ENCODE measurements at places on chromosomes 7 and 10.
A peak's percentile ranks its signal among the peaks of the same experiment; 100 is the strongest.

DNA sequence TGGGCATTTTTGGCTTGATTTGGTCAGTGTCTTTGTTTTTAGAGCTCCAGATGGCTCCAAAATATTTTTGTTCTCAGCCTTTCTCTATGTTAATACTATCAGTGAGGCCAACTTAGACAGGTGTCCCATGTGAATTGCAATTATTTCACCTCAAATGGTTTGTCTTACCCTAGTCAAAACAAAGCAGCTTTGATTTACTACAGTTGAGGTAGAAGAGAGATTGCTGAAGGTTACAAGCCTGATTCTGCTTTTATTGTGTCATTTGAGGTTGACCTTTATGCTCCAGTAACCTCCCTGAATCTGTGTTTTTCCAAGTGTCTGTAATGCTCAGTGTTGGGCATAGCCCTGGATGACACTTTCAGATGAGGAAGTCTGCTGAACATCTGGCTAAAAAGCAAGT is 882.9 kb downstream of the NRG3 start:
- DNase-seq = no peak

DNA sequence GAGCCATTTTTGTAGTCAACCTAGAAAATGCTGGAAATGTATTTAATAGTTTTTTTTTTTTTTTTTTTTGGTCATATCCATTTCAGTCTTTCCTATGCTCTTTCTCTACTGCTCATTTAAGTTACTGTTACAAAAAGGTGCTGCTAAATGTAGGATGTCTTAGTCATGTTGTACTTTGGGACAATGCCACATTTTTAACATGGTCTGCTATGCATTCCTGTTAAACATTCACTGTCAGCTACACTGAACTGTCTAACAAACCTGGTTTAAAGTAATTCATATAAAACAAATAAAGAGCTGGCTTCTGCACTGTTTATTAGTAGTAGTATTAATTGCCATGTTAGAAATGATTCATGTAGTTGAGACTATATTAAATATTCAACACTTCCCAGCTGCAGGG is 108.6 kb downstream of the NSUN6 start:
- no peak for DNase-seq

GRCh38 chr10:50636618-50637579 is 13.1 kb upstream of the SGMS1 start:
- DNase-seq = no peak

GRCh38 chr7:99010281-99010680 is 131.9 kb downstream of the TRRAP start:
- DNase-seq = no peak

GRCh38 chr10:126749015-126749655 is 78.6 kb upstream of the C10orf90 start:
- peak; percentile 43 for DNase-seq

DNA sequence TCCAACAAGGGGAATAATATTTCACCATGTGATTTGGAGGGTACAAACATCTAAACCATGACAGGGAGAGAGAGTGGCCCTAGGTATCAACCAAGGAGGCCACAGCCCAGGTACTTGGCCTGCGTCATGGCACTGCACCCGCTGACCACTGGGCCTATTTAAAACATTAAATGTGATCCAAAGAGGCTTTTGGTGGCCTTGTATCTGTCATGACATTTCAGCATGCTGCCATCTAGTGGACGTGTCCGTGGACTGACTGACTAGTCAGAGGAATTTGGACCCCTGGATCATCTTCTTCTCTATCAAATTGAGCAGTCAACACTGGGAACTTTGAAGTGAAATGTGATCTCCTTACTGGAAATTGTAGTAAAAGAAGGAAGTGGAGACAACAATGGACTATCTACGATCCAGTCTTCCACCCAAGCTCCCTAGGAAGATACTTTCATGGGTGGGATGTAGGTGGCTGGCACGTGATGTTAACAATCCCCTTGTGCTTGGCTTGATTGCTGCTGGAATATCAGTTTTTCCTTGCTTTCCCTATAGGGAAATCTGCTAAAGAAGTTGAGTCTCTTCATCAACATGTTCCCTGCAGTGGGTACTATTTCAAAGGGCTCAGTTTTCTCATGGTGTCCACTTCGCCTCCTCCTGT is 24.6 kb upstream of the ITGA8 start:
- DNase-seq = peak; percentile 25

DNA sequence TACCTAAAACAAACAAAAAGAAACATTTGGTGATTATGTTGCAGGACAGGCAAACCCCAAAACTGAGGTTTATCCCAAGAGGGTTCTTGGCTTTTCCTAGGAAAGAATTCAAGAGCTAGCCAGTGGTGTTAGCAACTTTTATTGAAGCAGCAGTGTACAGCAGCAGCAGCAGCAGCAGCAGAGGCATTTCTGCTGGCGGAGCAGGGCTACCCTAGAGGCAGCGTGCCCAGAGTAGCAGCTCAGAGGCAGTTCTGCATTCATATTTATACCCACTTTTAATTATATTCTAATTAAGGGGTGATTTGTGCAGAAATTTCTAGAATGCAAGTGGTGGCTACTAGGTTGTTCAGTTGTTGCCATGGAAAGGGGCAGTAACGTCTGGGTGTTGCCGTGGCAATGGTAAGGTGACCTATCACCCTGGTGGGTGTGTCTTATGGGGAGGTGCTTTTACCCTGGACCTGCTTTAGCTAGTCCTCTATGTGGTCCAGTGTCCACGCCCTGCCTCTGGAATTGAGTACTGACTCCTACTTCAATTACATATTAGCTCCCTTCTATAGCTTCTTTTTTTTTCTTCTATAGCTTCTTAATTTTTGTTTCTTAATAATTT is 53.9 kb downstream of the VCL start:
- no peak for DNase-seq

GRCh38 chr10:6222755-6223154 is 20.0 kb downstream of the PFKFB3 start:
- no peak for DNase-seq

- no peak for DNase-seq
Observed at GRCh38 chr7:123096434-123096833, 100.9 kb upstream of the TAS2R16 start.

GRCh38 chr7:92695308-92696261 is 105.4 kb upstream of the FAM133B start:
- DNase-seq = no peak

GRCh38 chr7:69780379-69780778 is 182.1 kb downstream of the AUTS2 start:
- DNase-seq = no peak

DNA sequence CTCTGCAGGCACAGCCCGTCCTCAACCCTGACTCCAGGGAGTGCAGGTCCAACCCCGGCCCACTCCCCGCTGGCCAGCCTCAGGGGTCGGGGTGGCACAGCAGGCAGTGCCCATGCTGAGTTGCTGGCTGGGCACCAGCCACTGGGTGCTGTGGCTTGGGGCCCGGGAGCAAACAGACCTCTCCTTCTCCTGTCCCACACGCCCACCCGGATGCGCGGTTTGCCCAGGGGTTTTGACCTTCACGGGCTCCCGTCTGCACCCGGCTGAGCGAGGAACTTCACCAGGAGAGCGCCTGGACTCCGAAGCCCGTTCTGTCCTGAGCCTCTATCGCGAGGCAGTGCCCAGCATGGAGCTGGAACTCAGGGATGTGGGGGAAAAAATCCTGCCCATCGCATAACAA is 2.6 kb upstream of the GRIFIN start:
- DNase-seq = no peak

DNA sequence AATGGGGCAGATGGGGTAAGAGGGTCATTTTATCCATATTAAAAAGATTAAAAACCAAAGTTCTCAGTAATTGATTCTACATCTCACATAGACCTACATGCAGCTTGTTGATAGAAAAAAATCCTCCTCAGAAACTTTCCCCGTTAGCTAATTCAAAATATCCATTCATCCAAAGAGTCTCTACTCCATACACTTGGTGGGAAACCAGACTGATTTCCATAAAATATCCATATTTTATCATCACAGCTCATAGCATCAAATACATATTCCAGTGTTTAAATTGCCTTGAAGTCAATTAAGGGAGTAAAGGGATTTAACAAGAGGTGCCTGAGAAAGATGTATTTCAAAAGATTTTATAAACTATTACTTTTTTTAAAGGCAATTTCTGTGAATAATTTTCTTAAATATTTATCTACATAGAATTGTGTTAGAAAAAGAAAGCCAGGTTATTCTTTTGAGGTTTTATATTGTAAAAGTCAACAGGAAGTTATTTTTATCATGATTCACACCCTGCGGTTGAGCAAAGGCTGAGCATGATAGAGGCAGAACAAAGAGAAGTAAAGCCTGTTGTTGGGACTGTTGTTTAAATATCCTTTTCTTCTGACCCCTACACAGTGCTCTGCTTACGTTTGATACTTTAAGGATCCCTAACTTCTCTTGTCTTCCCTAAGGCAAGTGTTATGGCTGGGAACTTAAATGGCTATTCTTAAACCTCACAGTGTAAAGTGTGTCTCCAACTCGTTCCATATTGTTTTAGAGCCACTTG is 266.7 kb downstream of the PRKG1 start:
- no peak for DNase-seq

DNA sequence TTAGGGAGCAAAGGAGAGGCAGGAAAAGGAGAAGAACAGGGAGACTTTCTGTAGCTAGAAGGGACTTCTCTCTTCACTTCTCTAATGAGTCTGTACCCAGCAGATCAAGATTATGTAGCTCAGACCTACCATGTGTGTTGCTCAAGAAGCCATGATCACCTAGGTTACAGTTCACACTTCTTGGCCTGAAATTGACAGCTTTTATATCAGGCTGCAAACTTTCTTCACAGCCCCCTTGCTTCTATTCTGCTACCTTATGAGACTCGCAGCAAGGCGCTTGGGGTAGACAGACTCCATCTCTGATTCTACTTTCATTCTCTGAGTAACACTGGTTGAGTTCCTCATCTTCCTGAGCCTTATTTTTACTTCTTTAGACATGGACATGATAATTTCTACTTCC is 19.6 kb upstream of the GIMAP2 start:
- DNase-seq = no peak

DNA sequence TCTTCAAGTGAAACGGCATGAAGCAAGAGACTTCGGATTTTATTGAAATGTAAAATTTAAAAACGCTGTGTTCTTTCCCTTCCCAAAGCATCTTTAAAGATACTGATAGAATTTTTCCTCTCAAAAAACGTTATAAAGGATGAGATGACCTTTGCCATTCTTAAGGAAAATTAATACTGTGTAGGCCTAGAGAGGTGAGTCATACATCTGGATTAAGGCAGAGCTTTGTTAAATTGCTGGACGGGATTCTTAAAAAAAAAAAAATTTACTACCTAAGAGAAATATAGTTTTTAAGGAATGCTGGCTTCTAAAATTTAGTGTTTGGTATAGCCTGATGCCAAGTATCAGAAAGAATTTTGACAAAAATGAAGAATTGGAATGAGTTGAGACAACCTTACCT is 6.3 kb upstream of the HBP1 start:
- no peak for DNase-seq

DNA sequence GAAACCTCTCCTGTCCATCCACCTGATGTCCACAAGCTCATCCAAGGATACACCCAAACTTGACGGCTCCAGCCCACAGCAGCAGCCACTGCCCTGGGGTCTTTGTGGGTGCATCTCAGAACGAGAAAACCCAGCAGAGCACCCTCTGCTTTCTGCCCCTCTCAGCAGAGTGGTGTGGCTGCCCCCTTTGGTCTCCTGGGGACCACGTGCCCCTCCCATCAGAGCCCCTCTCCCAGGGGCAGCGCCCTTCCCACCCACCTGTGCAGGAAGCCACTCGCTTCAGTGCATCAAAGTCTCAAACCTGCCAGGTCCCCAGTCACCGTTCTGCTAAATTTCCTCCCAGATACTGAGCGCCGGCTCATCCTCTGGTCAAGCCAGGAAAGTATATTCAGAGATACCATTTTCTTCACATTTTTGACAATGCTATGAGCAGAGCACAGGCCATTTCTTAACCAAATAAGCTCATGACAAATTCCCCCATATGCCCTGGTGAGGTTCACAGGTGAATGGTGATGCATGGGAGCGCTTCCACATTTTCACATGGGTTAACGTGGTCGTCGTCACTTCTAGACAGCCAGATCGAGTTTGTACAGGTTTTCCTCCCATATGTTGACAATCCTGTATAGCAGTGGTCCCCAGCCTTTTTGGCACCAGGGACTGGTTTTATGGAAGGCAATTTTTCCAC is 32.4 kb downstream of the CAMK2B start:
- no peak for DNase-seq

GRCh38 chr7:38235606-38236005 is 37.8 kb downstream of the TARP start:
- DNase-seq = no peak

DNA sequence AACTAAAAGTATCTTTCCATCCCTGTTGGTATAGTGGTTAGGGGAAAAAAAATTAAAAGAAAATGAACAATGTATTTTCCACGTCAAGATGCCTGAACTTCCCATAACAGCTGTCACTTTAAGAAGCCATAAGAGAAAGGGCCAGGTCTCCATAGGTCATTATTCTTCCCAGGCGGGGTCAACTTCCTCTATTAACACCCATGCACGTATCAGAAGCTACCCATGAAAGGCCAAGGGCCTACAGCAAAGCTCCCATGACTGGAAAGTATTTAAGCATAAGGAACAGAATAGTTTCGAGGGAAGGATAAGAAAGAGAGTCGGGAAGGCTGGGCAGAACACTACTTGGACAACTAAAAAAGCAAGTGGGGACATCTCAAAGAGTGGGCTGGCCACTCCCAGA is 40.1 kb downstream of the RBM28 start:
- no peak for DNase-seq

GRCh38 chr10:53108317-53108934 is 335.8 kb upstream of the MBL2 start:
- no peak for DNase-seq

GRCh38 chr7:158432369-158433341 is 155.0 kb downstream of the PTPRN2 start:
- no peak for DNase-seq

- DNase-seq = no peak
Observed at GRCh38 chr7:37741776-37742175, 58.2 kb downstream of the GPR141 start.

- no peak for DNase-seq
Observed at GRCh38 chr7:3561932-3562331, 260.9 kb downstream of the SDK1 start.

- DNase-seq = no peak
Observed at GRCh38 chr10:504121-504611, 185.3 kb downstream of the DIP2C start.

DNA sequence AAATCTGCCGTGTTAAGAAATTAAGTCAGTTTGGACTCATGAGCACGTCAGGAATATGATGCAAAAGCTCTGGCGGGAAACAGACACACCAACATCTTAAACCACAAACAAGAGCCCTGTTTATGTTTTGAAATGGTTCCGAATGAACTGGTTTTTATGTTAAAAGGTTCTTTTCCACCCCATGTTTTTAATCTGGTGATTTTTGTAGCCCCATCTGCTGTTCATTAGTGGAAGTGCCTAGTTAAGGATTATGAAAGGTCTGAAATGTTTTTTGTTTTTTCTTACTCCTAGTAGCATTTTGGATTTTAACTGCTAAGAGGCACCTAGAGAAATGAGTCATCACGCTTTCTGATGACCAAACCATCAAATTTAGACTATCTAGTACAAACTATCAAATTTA is 404.1 kb upstream of the MKI67 start:
- no peak for DNase-seq

GRCh38 chr7:105320896-105321295 is 67.8 kb downstream of the SRPK2 start:
- DNase-seq = no peak

- no peak for DNase-seq
Observed at GRCh38 chr7:158237672-158238335, 349.8 kb downstream of the PTPRN2 start.

- DNase-seq = no peak
Observed at GRCh38 chr10:131609176-131609575, 291.6 kb upstream of the PPP2R2D start.
